SK-MEL-5 (cell line): ENCODE measurements at places on chromosomes 16 and 17. TPM values are rescaled to one million over a fixed set of nuclear protein-coding genes. Genes with fewer than 3 reads are reported as not detected.

CRYM gene
- 2.0 and 2.6 TPM in 2 replicates for total RNA-seq

MATCAP1 gene
- 3.9 and 4.4 TPM in 2 replicates for total RNA-seq

CBX2 gene
- 18.0 and 18.4 TPM in 2 replicates for total RNA-seq

DNAI2 gene
- total RNA-seq: not detected in 2 replicates

TP53TG3B gene
- not detected in 2 replicates for total RNA-seq

SLC16A6 gene
- total RNA-seq: 707 and 748 TPM in 2 replicates

CDH3 gene
- 0.55 TPM in 1 of 2 replicates, not detected in the other for total RNA-seq

ABHD15 gene
- 11.5 and 12.4 TPM in 2 replicates for total RNA-seq

IGSF6 gene
- total RNA-seq: not detected in 2 replicates
